ENCODE measurements at places on chromosomes 7 and 10. TPM values are rescaled to one million over a fixed set of nuclear protein-coding genes. Genes with fewer than 3 reads are reported as not detected.

Gene PRSS37
- total RNA-seq = not detected

Gene NUTM2E
- total RNA-seq = not detected

Gene TRIM50
- not detected for total RNA-seq

Gene PPP1R17
- total RNA-seq = not detected

Gene AKR1C8
- total RNA-seq = 0.23 TPM

Gene LIPJ
- total RNA-seq = 0.18 TPM

Gene FFAR4
- not detected for total RNA-seq

Gene LIPK
- total RNA-seq = not detected

Gene SSBP1
- total RNA-seq = 173 TPM

Gene ERVW-1
- not detected for total RNA-seq

Gene XRCC2
- total RNA-seq = 20.2 TPM

Measured in T-helper 2 cell treated with Interferon-gamma antibody and Interleukin-4, amounts not matched to agents 100 ng/mL and 5 ng/mL, for 36 hours (primary cell).